Nasal cavity respiratory epithelium epithelial cell of viscerocranial mucosa (primary cell): ENCODE measurements at places on chromosomes 2 and 18. TPM values are rescaled to one million over a fixed set of nuclear protein-coding genes. Genes with fewer than 3 reads are reported as not detected.

SLC5A7 gene
- total RNA-seq: not detected in 2 replicates

CPS1 gene
- 16.1 and 27.0 TPM in 2 replicates for total RNA-seq

DPP4 gene
- total RNA-seq: 5.5 and 9.3 TPM in 2 replicates

IL1F10 gene
- 0.34 TPM in 1 of 2 replicates, not detected in the other for total RNA-seq

IL1R2 gene
- 1.7 TPM in 1 of 2 replicates, not detected in the other for total RNA-seq

TXNDC2 gene
- under 0.01 TPM in 1 of 2 replicates, not detected in the other for total RNA-seq
